ENCODE measurements at places on chromosomes 7 and 10.

DNA sequence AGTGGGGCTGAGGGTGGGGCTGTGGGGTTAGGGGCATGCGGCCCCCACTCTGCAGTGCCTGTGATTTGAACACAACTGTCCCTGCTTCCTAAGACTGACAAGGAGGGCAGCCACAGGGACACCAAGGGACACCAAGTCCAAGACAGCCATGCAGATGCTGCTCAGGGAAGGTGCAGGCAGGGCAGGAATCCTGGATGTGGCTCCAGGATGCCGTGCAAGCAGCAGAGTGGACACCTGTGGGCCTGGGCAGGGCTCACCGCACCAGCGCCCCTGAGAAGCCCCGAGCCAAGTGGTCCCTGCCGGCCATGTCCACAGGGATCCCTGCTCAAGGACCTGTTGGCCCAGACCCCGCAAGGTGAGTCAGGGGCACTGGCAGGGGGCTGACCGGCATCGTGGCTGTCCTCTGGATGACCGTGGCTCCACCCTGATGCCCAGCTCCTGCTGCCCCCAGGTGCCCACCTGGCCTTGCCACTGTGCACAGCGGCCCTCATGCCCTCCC is 58.5 kb downstream of the STK32C start:
- no peak for DNase-seq

- DNase-seq, result no peak
Measured at GRCh38 chr10:125232841-125233240, 72.5 kb upstream of the CTBP2 start.

DNA sequence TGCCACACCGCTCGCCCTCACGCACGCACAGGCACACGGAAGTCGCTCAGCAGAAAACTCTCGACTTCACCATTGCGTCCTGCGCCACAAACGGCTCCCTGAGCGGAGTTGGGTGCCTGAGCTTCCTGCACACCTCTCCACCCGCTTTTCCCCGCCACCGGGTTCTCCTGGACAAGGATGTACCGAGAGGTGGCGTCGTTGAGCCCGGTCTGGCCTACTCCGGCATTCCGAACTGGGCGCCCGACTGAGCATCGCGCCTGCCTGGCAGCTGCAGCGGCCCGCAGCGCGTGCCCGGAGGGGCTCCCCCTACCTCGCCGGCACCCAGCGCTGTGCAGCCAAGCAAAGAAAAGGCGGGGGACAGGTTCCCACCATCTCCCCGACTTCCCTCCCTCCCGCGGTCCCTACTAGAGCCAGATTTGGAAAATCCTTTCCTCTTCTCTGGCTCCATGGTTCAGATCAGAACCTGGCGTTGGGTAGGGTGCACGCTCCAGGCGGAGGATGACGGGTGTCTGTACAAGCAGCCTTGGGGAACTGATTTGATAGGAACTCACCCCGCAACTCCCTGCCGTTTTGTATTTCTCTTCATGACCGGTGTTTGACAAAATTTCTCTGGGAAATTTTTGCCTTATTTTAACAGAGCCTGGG is 1.7 kb downstream of the SORCS3 start:
- no peak for DNase-seq

GRCh38 chr7:116968631-116969030 is 15.3 kb downstream of the ST7 start:
- no peak for DNase-seq

GRCh38 chr10:84018826-84019225 is 120.5 kb upstream of the GHITM start:
- DNase-seq, result no peak

GRCh38 chr10:32981760-32982159 is 23.7 kb upstream of the ITGB1 start:
- DNase-seq, result no peak

DNA sequence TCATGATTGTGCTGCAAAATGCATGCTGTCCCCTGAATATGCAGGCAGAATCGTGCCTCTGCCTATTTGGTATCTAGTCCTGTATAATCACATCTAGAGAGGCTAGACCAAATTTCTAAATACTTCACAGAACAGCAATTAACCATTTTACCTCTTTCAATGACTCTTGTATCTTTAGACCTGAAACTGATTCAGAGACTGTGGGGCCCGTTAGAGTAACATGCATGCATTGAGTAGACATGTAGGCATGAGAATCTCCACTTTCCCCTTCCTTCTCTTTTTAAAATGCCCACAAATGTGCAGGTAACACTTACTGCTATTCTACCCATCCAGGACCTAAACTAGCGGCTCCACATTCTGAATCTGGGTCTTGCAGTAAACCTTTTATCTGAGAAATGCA is 8.8 kb downstream of the ZNF92 start:
- no peak for DNase-seq

DNA sequence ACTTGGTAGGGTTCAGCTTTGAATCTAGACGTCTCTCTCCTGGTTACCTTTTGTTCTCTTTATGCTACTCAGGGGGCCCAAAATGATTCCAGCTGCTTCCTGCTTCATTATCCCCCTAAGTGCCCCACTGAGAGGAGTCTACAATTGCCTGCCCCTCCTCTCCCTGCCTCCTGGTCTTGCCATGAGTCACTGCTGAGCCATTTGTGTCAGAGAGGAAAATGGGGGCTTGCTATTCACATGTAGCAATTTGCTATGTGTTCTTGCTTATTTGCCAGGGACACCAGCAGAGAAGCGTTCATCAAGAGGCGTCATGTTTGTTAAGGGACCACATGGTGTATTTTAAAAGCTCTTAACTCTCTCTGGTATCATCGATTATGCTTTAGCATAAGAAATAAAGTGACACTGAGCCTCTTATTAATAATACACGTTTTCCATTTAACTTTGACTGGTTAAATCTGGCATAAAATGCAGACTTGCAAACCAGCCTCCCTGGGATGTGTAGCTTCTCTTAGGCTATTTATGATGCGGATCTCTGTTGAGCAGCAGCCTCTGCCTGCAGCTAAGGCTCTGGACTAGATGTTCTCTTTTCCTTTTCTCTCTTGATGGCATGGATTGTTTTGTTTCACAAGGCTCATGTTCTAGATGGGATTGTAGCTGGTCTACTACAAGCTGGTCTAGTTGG is 239.3 kb downstream of the AUTS2 start:
- DNase-seq, result no peak

- DNase-seq, result no peak
Measured at GRCh38 chr10:116099023-116099420, 174.0 kb downstream of the GFRA1 start.
